ENCODE measurements at places on chromosomes 1 and 21.

DNA sequence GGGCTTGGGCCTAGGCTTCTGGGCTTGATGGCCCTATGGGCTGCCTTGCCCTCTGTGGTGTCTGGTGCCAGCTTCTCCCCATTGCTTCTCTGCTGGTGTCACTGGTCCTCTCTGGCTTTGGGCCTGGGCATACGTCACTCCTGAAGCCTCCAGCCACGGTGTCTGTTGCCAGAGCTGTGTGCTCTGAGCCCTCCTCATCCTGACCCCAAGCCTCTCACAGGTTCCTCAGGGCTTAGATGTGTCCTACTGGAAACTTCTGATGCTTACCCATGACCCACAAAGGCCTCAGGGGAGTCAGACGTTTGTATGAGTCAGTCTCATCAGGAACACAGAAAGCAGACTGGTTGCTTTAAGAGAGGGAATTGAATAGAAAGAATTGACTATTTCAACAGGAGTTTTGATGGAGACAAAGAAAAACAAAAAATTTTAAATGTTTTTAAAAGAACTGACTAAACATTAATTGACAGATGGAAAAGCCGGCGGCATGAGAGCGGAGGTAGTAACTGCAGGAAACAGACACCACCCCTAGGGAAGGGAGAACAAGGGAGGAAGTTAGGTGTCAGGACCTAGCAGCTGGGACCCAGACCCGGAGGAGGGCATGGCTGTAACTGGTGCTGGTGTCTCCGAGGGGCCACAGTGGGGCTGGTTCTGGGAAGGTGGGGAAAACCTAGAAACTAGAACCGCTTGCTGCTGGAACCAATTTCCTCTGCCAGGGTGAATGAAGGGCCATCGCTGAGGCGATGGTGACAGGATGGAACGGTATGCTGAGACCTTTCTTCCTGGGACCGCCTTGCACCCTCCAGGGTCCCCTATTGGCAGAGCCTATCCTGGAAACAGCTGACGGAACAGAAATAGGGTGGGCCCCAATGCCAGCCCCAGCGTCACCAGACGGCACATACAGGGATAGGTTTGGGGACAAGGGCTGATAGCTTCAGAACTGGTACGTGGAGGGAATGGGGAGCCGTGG, 40.0 kb upstream of the CITED4 start:
- H3K4me1 ChIP-seq, result peaks cover 6% of the 10 kb centered on the region
- H3K27ac ChIP-seq, result no peak overlapping the region
- H3K36me3 ChIP-seq, result no peaks in the 10 kb centered on the region
- no peaks in the 10 kb centered on the region for H3K27me3 ChIP-seq

GRCh38 chr21:41361786-41362604, at the start of gene MX2:
TSS of gene MX2 (plus strand) at chr21:41362027. CDS start at chr21:41376907, 14,880 bp downstream.
- H3K27ac ChIP-seq, result no peak within 1 kb of the TSS
- no peak within 1 kb of the TSS for H3K4me3 ChIP-seq
- no peaks in the 10 kb centered on the region for H3K4me1 ChIP-seq

GRCh38 chr1:32972814-32973428, 8.3 kb upstream of the RNF19B start:
- H3K4me1 ChIP-seq, result peaks cover 19% of the 10 kb centered on the region
- peaks cover 7% of the 10 kb centered on the region for H3K27me3 ChIP-seq
- peak; percentile 56 for DNase-seq
- H3K27ac ChIP-seq, result no peak overlapping the region
- H3K4me3 ChIP-seq, result peak overlapping the region; percentile 85

GRCh38 chr1:18539171-18539570, 58.4 kb downstream of the KLHDC7A start:
- DNase-seq, result no peak
- no peak overlapping the region for H3K4me3 ChIP-seq
- H3K27ac ChIP-seq, result no peak overlapping the region
- H3K36me3 ChIP-seq, result no peaks in the 10 kb centered on the region
- H3K4me1 ChIP-seq, result no peaks in the 10 kb centered on the region

- H3K4me3 ChIP-seq, result no peak overlapping the region
- H3K4me1 ChIP-seq, result peaks cover 9% of the 10 kb centered on the region
- H3K27ac ChIP-seq, result no peak overlapping the region
- DNase-seq, result no peak
- H3K36me3 ChIP-seq, result no peaks in the 10 kb centered on the region
These were observed 7.7 kb upstream of the DOP1B start for GRCh38 chr21:36148886-36149285.

- H3K27ac ChIP-seq, result no peak overlapping the region
- no peak for DNase-seq
- H3K27me3 ChIP-seq, result no peaks in the 10 kb centered on the region
- no peaks in the 10 kb centered on the region for H3K36me3 ChIP-seq
- no peak overlapping the region for H3K4me3 ChIP-seq
- H3K4me1 ChIP-seq, result no peaks in the 10 kb centered on the region
These were observed 217.0 kb upstream of the FAM78B start for GRCh38 chr1:166383635-166384346.

DNA sequence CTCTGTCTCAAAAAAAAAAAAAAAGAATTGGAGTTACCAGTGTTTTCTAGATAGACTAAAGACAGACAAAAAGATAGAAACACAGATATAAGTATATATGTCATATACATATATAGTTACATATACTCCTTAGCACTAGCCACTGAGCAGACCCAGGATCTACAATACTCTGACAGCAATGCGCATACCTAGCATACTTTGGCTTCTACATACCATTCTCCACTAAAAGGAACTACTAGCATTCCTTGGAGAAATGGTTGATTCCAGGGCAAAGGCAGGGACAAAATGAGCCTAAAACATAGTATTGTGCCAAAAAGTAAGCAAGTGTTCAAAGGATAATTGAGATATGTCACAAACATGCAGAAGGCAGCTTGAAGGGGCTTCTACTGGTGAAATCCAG, 22.7 kb downstream of the SYNJ1 start:
- H3K27me3 ChIP-seq, result no peaks in the 10 kb centered on the region
- peaks cover 10% of the 10 kb centered on the region for H3K36me3 ChIP-seq
- H3K27ac ChIP-seq, result no peak overlapping the region
- H3K4me3 ChIP-seq, result no peak overlapping the region

Data from endothelial cell (in vitro differentiated cells).